ENCODE measurements at places on chromosomes 11 and 22. TPM values are rescaled to one million over a fixed set of nuclear protein-coding genes. Genes with fewer than 3 reads are reported as not detected.

GRCh38 chr11:59520741-59521140 lies 9.4 kb downstream of the OR4D9 start:
- no peak for DNase-seq

DNA sequence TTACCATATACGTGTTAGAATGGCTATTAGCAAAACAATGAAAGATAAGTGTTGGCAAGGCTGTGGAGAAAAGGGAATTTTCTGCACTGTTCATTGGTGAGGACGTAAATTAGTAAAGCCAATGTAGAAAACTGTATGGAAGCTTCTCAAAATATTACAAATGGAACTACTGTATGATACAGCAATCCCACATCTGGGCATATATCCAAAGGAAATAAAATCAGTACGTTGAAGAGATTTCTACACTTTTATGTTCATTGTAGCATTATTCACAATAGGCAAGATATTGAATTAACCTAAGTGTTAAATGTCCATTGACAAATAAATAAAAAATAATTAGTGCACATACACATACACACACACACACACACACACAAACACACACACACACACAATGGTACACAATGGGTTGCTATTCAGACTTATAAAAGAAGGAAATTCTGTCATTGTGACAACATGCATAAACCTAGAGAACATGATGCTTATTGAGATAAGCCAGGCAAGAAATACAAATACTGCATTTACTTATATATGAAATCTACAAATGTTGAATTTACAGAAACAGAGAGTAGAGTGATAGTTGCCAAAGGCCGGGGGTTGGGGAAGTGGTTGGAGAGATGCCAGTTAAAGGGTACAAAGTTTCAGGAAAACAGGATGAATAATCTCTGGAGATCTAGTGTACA lies 565.8 kb upstream of the LRRC4C start:
- no peak for DNase-seq

DNA sequence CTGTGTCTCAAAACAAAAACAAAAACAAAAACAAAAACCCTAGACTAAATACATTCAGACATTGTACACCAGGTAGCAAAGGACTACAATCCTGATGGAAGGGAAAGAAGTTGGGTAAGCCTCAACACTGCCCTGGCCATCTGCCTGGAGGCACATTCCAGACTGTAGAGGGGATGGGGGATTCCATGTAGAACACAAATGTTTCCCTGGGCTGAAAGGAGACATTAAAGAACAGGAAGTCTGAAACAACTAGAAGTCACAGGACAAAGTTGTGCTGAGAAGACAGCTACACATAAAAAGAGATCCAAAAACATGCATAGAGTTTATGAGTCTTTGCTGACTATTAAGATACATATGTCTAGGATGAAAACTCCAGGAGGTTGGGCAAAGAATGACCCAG lies 83.9 kb downstream of the RRAS2 start:
- DNase-seq, result no peak

TMPRSS6 gene
- total RNA-seq, result 9.2 TPM

DNA sequence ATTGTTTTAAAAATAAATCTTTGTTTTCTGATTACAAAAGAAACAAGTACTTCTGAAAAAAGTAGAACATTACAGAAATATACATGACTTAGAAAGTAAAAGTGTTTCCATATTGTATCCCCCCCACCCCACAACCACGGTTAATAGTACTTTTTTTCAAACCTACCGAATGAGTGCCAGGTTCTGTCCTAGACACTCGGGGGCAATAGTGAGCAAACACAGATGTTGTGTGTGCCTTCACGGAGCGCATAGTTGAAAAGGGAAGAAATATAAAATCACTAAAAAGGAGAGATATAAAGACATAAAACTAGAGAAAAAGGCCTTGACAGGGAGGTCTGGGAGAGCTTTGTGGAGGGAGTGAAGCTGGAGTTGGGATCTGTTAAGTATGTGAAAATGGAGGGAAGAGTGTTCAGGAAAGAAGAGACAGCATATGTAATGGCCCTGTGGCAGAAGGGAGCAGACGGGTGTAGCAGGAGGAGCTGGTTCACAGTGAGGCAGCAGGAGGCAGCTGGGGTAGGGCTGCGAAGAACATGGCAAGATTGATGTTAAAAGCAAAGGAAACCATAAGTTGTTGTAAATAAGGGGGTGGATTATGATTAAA lies 42.1 kb upstream of the ALX4 start:
- no peak for DNase-seq

DNA sequence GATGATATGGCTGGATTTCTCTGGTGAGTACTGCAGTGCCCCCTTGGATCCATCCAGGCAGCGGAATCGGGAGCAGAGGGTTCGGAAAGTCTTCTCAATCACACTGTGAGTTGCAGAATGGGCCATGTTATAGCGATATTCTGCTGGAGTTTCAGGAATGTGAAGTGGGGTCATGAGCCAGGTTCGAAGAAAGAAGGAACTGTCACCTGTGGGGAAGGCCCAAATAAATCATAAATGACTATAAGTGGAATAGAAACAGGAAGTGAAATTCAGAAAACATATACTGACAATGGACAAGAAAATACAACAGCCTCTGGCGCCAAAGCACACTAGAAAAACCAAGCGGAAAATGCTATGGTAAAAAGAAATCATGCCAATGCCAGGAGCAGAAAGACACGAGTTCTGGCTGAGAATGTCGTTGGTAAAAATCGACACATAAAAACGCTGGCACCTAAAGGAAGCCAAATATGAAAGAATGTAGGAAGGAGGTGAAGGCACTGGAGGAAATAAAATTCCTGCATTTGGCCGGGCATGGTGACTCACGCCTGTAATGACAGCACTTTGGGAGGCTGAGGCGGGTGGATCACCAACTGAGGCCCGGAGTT lies 10.0 kb upstream of the AMBRA1 start:
- no peak for DNase-seq

GRCh38 chr11:119845756-119846155 lies 116.8 kb upstream of the NECTIN1 start:
- no peak for DNase-seq

DNA sequence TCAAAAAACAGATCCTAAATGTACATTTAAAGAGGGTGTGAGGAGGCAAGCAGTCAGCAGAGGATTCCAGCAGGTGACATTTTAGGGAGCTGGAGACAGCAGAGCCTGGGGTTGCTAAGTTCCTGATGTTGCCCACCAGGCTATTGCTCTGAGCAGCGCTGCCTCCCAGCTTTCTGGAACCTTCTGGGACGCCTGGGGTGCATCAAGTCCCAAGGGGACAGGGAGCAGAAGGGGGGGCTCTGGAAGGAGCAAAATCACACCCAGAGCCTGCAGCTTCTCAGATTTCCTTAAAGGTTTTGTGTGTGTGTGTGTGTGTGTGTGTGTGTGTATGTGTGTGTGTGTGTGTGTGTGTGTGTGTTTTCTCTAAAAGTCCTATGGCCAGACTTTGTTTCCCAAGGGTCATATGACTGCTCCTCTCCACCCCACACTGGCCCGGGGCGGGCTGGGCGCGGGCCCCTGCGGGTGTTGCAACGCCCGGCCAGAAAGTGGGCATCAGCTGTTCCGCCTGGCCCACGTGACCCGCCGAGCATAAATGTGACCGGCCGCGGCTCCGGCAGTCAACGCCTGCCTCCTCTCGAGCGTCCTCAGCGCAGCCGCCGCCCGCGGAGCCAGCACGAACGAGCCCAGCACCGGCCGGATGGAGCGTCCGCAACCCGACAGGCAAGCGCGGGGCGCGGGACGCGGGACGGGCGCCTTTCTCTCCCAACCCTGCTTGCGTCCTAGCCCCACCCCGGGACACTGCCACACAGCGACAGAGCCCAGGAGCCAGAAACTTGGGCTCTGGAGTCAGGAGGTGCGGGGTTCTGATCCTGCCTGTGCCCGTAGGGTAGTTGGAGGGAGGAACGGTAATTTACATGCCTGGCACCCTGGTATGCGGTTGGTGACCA lies at the start of gene HMOX1:
TSS of gene HMOX1 (plus strand) at position 560 of the 887 bp plus-strand sequence. CDS start at position 638, 78 bp downstream.
- DNase-seq, result peak; percentile 94

KCNQ1 gene
- total RNA-seq, result 96.4 TPM

DNA sequence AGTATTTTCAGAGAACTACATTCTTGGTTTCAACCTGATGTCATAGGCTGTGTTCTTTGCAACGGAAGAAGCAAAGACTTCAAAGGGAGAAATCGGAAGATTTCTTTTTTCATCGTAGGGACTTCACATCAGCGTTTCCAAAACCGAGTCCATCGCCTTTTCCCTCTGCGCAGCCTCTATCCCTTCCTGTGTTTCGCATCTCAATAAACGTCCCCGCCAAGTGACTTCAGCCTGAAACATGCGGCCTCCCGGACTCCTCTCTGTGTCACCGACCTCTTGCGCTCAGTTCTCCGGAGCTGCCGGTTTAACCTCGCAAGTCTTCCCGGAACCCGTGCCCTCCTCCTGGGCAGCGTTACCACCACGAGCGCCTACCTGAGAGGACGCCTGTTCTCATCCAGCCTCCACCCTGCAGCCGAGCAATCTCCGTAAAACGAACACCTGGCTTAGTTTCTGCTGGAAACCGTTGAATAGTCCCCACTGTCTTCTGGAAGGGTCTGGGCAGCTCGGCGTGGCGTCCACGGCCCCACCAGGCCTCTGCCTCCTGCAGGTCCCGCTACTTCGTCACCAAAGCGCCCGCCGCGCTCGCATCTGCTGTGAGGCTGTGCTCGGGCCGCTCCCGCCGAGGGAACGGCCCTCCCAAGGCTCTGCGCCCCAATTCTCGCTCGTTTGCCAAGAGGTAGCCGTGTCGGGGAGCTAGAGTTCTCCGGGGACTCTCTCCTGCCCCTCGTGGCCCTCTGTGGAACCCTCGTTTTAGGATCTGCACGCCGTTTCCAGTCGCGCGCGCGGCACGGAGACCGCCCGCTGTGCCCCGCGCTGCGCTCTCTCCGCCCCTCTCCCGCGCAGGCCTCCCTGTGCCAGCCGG lies at the start of gene GLB1L3:
TSS of gene GLB1L3 (plus strand) at position 846 of the 862 bp plus-strand sequence. CDS start 362 bp downstream, outside the sequence.
- DNase-seq, result no peak

- DNase-seq, result peak; percentile 84
These were observed 555.3 kb downstream of the MIAT start for GRCh38 chr22:27212617-27213177.

- no peak for DNase-seq
These were observed 33.6 kb downstream of the ASRGL1 start for GRCh38 chr11:62370743-62371440.

DNA sequence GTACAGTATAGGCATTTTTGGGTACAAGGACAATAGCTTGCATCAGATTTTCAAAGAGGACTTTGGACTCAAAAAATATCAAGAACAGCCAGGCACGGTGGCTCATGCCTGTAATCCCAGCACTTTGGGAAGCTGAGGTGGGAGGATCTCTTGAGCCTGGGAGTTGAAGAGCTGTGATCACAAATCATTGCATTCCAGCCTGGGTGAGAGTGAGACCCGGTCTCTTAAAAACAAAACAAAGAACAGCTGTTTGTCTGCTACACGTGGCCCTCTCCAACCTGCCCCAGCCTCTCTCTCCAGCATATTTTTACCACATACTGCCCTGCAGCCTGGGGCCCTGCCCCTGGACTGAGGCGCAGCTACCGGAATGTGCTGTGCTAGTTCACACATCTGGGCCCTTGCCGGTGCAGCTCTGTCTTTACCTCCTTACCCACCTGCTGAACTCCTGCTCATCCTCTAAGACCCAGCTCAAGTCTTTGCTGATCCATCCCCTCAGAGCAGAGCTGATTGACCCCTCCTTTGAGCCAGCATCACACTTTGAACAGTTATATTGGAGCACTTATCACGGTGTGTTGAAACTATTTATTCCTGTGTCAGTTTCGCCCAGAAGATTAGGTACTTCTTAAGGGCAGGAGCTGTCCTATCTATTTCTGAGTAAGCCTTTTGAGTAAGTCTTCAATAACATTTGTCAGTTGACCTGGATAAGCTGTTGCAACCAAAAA lies 29.4 kb downstream of the GRIK4 start:
- no peak for DNase-seq

GRCh38 chr11:118786657-118787056 lies 4.3 kb downstream of the DDX6 start:
- DNase-seq, result no peak

DNA sequence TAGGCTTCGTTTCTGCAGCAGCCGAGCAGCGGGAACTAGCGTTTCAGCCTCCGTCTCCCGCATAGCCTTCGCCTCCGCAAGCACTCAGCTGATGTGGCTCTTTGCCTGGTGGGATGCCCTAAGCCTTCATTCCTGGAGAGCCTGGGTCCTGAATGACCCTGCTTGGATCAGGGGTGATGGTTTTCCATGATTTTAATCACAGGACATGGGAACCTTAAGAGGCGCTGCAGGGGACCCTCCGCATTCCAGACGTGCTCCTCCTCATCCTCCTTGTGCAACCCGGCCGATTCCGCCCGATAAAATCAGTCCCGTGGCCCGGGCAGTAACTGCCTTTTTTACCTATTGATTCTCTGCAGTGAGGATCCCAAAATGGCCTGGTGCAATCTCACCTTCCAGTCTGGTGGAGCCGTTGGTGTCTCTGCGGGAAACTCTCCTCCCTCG lies 8.2 kb downstream of the C11orf21 start:
- peak; percentile 7 for DNase-seq

GRCh38 chr11:94741022-94741679 lies 27.0 kb upstream of the AMOTL1 start:
- DNase-seq, result peak; percentile 34

MPEG1 gene
- 13.5 TPM for total RNA-seq

DNA sequence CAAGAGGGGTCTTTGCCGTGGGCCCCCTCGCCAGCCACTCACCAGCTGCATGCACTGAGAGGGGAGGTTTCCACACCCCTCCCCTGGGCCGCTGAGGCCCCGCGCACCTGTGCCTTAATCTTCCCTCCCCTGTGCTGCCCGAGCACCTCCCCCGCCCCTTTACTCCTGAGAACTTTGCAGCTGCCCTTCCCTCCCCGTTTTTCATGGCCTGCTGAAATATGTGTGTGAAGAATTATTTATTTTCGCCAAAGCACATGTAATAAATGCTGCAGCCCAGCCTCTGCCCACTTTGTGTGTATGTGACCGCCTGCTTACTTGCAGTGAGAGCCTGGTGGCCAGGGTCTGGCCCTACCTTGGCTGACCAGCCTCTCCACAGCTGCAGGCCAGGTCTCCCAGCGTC lies 2.8 kb upstream of the CRACR2B start:
- DNase-seq, result no peak

DNA sequence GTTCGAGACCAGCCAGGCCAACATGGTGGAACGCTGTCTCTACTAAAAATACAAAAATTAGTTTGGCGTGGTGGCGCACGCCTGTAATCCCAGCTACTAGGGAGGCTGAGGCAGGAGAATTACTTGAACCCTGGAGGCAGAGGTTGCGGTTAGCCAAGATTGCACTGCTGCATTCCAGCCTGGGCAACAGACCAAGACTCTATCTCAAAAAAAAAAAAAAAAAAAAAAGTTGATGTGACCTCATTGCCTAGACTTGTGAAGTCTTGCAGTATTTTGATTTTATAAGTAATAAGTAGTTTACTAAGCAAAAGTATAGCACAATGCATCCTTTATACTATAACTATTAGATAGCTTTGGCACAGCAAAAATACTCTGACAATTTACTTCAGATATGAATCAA lies 9.9 kb upstream of the CUL5 start:
- no peak for DNase-seq

Measured in mucosa of gallbladder (tissue), 1 donor.